Stimulated activated CD4-positive, alpha-beta T cell treated with anti-CD3 and anti-CD28 coated beads, Interleukin-1b, Interleukin-23, amount 100 ng/mL, for 1 hour (primary cell): ENCODE measurements at places on chromosomes 5 and 9.
A peak's percentile ranks its signal among the peaks of the same experiment; 100 is the strongest.

GRCh38 chr5:77957516-77957915 lies 181.4 kb upstream of the TBCA start:
- DNase-seq: no peak

DNA sequence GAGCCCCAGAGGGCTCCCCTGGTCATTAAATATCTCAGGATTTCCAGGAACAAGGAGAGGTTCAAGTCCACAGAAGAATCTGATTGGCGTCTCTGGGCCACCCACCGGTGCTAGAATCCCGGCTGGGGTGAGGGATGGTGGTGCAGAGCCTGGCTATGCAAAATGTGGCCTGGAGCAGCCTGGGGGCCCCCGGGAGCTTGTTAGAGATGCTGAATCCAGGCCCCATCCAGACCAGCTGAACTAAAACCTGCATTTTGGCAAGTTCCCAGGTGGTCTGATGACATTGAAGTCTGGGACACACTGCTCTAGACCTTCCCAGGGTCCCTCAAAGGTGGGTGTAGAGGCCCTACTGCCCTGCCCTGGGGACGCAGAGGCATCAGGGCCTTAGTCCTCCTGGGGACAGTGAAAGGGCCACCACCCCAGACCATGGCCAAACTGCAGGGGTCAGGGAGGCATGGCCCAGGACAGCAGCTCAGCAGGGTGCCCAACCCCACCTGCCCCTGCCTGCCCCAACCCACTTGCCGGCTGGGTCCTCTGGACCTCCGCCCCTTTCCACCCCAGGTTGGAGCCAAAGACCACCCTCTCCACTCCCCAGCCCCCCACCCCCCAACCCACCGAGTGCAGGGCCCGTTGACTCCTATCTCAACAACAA lies 34.7 kb downstream of the ADAMTS2 start:
- no peak for DNase-seq

GRCh38 chr9:70411930-70412831 lies 2.3 kb downstream of the KLF9 start:
- no peak for DNase-seq

DNA sequence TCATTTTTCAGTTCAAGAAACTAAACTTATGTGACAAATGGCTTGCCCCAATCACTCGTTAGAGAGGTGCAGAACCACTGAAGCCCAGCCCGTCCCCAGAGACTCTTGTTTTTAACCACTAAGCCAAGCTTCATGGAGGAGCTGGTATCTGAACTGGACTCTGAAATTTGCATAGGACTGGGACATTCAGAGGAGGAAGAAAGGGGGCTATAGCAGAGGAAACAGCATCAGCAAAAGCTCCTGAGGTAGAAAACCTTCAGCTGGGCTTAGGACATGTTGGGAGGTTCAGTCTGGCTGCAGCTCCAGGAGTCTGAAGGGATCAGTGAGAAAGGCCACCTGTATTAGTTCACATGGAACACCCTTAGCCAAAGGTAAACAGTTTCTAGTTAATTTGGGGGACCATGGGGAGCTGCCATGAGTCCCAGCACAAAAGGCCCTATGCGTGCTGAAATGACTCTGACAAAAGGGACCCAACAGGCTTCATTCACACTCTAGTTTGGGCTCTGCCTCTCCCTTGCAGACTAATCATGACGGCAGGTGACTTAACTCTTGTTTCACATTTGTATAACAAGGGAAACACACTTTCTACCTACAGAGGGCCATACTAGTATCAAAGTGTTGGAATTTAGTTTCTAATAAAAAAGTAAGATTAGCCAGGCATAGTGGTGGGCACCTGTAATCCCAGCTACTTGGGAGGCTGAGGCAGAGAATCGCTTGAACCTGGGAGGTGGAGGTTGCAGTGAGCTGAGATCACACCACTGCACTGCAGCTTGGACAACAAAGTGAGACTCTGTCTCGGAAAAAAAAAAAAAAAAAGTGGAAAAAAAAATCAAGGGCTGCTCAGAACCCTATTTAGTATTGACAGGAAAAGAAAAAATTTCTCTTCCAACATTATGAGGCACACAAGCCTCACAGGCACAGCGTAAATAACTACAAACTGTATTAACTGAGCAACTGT lies 10.2 kb downstream of the FBXO10 start:
- DNase-seq: no peak

- no peak for DNase-seq
Observed at GRCh38 chr9:89805571-89806292, 200.9 kb downstream of the GADD45G start.

GRCh38 chr9:68898781-68899439 lies 115.0 kb downstream of the PRKACG start:
- no peak for DNase-seq

- DNase-seq: no peak
Observed at GRCh38 chr9:136942881-136943230, 1.7 kb downstream of the FBXW5 start.

DNA sequence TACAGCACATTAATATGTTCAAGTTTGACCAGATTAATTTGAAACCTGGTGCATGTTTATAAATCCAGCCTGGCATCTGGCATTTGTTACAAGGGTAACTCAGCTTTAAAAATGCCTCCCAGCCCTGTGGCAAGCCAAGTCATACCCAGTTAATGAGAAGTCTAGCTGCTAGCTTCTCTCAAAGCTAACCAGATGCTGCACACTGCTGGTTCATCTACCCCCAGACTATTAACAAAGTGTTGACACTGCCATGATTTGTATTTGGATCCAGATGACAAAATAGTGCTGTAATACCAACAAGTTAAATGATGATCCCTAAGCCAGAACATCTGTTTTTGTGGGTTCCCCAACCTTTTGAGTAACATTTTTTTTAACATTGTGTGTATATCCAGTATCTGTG lies 573.7 kb upstream of the DAB2 start:
- DNase-seq: no peak

GRCh38 chr5:84088996-84089395 lies 295.7 kb downstream of the EDIL3 start:
- DNase-seq: no peak

DNA sequence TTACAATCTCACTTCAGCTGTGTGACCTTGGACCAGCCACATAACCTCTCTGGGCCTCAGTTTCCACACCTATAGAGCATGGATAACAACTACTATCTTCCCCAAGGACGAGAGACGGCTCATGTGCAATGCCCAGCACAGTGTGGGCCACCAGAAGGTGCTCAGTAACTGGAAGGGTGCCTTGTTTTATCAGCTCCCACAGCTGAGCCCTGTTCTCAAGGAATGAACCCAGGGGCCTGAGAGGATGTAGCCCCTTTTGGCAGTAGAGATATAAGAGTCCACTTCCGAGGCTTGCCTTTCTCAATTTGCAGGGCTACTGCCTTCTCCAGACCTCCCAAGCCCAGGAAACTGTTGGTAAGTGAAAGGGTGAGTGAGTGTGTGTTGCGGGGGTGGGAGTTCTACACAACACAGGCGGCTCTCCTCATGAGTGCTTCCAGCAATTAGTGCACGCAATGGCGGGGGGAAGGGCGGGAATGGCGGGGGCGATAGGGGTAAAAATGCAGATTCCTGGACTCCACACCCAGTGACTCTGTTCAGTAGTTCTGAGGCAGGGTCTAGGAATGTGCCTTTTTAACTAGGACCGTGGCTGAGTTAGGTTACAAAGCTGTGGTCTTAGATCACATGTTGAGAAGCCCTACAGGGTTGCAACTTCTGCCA lies 185.1 kb downstream of the FSTL4 start:
- no peak for DNase-seq

DNA sequence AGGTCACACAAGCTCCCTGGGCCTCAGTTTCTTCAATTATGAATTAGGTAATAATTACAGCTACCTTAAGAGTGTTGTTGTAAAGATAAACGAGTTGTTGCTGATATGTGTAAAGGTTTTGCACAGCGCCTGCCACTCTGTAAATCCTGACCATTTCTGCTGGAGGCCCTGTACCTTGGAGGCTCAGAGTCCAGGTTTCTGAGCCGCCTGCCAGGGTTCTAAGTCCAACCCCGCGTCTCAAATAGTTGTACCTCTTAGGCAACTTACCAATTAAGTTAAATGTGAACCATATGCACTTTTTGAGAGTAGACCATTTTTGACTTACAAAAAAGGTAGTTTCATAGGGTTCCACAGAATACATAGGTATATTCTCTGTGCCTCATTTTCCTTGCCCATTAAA lies 156.8 kb upstream of the KLF9 start:
- no peak for DNase-seq

GRCh38 chr5:72244862-72245371 lies 75.1 kb downstream of the MRPS27 start:
- DNase-seq: no peak

- no peak for DNase-seq
Observed at GRCh38 chr9:71630377-71630995, 137.8 kb downstream of the CEMIP2 start.

- DNase-seq: peak; percentile 32
Observed at GRCh38 chr5:176596689-176597416, 13.1 kb downstream of the GPRIN1 start.

DNA sequence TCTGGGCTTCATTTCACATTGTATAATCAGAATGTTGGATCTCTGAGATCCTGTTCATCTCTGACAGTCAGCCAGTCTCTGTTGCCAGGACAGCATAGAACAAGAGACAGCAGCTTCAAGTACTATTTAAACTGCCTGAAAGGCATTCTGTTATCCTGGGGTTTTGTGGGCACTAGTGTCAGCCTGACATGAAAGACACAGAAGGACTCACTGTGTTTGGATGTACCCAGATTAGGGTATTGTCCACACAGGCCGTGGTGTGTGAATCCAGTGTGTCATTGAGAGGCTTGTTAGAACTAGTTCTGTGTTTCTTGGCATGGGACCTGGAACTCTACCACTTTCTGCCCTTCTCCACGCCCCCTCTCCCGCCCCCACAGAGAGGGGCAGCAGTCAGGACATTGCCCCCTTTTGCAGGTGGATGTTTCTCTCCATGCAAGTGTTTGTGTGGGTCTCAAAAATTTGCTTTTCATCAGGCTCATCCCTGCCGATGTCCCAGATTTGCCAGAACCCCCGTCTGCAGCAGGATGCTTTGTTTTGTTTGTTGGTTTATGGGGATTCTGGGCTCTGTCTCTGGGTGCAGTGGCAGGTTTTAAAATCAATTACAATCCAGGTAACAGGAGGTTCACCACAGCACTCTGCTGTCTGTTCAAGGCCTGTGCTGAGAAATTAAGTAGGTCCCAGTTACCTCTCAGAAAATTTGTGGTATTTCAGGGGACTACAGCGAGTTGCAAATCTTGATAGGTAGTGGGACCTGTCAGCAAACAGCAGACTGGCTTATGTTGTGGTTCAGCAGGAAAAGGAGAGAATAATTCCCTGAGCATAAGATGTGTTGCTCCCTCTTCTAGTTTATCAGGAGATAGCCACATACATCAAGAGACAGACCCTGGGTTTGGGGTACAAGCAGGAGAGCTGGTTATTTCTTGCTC lies 144.6 kb downstream of the DOCK2 start:
- no peak for DNase-seq

DNA sequence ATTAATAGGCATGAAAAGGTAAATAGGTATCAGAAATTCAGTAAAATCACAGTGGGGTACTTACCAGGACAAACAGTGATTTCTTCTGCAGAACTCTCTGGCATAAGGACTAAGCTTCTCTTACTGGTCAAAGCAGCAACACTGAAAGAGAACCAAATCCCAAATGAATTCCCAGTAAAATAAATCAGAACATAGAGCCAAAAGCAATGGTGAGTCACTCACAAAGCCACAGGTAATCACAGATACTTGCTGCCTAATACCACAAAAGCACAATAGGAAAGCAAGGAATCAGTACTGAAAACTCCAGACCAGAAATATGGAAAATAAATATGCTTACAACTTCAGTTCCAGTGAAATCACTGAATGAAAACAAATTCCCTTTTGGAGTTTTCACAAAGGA lies 50.7 kb downstream of the UIMC1 start:
- no peak for DNase-seq

DNA sequence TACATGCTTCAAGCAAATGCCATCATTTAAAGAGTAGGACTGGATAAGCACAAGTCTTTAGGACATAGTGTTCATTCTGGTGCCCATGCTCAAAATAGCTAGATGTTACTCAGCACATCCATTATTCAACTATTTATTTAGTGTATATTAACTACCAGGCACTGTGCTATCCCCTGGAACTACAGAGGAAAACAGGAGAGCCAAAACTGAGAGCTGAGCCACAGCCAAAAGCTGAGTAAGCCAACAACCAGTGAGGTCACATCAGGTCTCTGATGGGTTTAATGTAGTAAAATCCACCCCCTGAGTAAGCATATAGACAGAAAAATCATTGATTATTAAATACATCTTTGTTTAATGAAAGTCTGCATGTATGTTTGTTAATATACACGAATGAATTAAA lies 469.3 kb upstream of the DMAC1 start:
- no peak for DNase-seq

GRCh38 chr9:120757026-120757913 lies 35.9 kb downstream of the FBXW2 start:
- no peak for DNase-seq

DNA sequence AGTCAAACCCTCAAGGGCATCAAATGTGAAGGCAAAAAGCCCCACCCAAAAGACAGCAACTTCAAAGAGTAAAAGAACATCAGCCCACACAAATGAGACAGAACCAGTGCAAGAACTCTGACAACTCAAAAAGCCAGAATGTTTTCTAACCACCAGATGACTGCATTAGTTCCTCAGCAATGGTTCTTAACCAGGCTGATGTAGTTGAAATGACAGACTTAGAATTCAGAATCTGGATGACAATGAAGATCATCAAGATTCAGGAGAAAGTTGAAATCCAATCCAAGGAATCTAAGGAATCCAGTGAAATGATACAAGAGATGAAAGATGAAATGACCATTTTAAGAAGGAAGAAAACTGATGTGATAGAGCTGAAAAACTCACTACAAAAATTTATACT lies 339.7 kb downstream of the KIF4B start:
- DNase-seq: no peak

GRCh38 chr5:136058039-136058971 lies 29.5 kb downstream of the TGFBI start:
- no peak for DNase-seq

DNA sequence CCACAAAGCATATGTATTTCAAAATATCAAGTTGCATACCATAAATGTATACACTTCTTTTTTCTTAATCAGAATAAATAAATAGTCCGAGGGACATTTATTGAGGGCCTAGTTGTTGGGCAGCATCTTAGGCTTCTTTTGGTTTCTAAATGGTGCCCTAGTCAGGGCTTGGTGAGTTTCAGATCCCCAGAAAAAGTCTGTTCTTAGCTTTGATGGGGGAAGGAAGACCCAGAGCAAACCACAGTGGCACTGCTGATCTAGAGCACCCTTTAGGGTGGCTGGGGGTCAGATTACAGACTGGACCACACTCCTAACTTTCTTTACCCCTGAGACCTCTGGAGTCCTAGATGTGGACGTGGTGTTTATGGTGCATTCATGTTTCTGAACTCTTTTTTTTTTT lies 97.8 kb downstream of the C9orf152 start:
- DNase-seq: no peak
